ENCODE measurements at places on chromosomes 13 and 19.

GRCh38 chr19:49567861-49568441 lies 12.4 kb downstream of the NOSIP start:
- DNase-seq = peak; percentile 64

GRCh38 chr19:50413096-50413495 lies 5.6 kb upstream of the SPIB start:
- no peak for DNase-seq

GRCh38 chr13:87459419-87459818 lies 211.8 kb upstream of the SLITRK5 start:
- no peak for DNase-seq

DNA sequence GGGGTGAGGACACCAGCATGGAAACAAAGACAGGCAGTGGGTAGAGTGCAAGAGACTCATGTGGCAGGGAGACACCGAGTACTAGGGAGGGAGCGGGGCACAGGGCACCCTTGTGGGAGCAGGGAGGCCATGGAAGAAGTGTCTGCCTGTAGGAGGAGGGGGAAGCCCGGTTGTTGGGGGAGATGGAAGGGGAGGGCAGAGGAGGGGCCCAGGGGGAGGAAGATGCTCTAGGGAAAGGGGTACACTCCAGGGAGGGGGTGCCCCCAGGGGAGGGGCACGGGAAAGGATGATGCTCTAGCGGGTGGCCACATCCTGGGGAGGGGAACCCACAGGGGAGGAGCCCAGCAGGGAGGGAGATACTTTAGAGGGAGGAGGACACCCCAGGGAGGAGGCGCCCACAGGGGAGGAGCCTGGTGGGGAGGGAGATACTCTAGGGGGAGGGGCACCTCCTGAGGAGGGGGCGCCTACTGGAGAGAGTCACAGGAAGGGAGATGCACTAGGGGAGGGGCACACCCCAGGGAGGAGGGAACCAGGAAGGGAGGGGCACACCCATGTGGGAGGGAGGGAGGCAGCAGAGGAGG lies 24.9 kb downstream of the CPAMD8 start:
- peak; percentile 52 for DNase-seq

- DNase-seq = no peak
Measured at GRCh38 chr19:2986951-2987524, 9.7 kb downstream of the TLE6 start.
